ENCODE measurements at places on chromosomes 1 and 21.
A peak's percentile ranks its signal among the peaks of the same experiment; 100 is the strongest.

DNA sequence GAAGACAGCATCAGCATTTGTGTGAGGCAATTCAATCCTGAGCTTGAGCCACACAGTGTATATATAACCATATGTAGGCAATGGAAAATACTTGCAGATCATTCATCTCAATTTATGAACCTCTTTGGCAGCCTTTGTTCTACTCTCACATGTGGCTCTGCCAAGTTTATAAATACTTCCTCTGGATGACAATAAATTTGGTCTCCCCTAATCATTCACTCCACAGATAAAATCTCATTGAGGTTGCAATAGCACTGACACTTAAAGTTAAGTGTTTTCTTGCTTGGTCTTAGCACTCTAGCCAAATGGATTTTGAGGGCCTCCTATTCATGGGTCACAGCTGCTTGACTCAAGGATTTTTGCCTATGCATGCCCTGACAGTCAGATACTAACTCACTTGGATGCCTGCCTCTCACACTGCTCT lies 136.6 kb upstream of the VANGL1 start:
- no peak for DNase-seq

DNA sequence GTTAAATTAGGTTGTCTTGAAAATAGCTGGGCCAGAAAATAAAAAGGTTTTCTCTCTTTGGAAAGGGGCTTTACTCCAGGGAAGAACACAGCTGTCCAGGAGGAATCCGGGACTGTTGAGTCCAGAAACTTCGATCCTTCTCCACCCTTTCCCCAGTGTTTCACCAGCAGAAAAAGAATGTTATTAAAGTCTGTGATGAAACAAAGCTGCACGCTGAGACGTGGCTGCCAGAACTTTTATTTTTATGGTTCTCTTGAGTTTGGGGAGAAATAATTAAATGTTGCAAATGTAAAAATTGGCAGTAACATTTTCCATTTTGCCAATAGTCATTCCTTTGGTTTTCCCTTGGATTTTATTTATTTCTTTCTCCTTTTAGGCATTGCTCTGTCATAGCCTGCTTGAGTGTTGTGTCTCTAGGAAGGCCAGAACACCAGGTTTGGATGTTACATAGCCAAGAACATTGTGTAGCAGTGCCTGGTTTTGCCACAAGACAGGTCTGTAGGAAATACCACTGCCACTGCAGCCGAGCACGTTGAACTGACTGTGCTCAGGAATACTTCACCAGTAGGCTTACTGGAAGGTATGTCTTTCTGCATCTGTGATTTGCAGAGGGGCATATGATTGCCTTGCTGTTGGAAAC lies 87.4 kb downstream of the ROR1 start:
- no peak for DNase-seq

- DNase-seq, result no peak
These were observed 46.4 kb upstream of the CSF1 start for GRCh38 chr1:109864047-109864822.

GRCh38 chr1:66300280-66300971 lies 233.5 kb upstream of the SGIP1 start:
- DNase-seq, result no peak

GRCh38 chr1:153577624-153578051 lies 12.0 kb upstream of the S100A2 start:
- DNase-seq, result no peak

DNA sequence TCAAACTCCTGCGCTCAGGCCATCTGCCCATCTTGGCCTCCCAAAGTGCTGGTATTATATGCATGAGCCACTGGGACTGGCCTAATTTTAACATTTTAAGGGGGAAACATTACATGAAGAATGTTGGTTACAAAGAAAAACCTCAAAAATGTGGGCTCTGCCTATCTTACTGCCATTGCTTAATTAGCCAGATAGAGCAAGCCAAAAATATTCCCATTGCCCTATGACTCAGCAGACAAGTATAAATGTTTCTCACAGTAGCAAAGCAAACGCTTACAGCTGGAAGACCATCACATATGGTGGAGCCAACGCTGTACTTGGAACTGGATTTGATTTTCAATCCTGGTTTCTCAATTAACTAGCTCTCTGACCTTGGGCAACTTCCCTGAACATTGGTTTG lies 502.0 kb downstream of the SMYD3 start:
- no peak for DNase-seq

DNA sequence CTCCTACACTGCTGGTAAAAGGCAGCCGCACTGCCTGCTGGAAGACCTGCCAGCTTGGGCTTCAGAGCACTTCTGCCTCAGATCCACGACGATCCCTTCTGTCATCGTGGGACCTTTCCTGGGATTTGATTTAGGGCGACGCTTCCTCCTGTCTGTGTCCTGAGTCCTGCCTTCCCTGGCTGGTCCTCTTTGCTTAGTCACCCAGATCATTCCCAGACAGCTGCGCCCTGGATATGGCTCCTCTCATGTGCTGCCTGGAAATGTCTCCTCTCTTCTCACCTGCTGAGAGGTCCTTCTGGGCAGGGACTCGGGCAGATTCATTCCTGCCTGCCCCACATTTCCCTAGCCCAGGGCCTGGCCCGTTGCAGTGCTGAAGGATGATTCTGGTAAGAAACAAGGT lies 72.4 kb upstream of the POU3F1 start:
- DNase-seq, result no peak

- no peak for DNase-seq
These were observed 10.5 kb upstream of the LMO4 start for GRCh38 chr1:87318056-87318650.

GRCh38 chr21:46082713-46082962 lies 15.3 kb upstream of the COL6A2 start:
- DNase-seq, result no peak

- DNase-seq, result no peak
These were observed 21.5 kb downstream of the SPATA45 start for GRCh38 chr1:212825798-212826452.

DNA sequence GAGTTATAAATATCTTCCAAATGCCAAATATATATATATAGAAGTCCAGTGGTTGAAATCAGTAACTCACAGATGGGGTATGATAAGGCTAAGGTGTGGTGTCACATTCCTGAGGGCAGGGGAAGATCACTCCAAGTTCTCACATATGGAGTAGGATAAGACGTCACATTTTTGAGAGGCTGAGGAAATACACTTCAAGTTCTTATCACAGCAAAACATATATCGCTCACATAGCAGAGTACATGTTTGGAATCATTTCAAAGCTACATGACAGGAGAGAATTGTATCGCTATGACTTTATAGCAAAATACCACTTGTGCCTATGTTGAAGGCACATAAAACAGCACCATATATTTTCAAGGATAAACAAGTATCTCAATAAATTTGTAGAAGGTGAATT lies 55.1 kb downstream of the RBM11 start:
- no peak for DNase-seq

- no peak for DNase-seq
These were observed 3.5 kb upstream of the CLEC20A start for GRCh38 chr1:178500091-178500770.

DNA sequence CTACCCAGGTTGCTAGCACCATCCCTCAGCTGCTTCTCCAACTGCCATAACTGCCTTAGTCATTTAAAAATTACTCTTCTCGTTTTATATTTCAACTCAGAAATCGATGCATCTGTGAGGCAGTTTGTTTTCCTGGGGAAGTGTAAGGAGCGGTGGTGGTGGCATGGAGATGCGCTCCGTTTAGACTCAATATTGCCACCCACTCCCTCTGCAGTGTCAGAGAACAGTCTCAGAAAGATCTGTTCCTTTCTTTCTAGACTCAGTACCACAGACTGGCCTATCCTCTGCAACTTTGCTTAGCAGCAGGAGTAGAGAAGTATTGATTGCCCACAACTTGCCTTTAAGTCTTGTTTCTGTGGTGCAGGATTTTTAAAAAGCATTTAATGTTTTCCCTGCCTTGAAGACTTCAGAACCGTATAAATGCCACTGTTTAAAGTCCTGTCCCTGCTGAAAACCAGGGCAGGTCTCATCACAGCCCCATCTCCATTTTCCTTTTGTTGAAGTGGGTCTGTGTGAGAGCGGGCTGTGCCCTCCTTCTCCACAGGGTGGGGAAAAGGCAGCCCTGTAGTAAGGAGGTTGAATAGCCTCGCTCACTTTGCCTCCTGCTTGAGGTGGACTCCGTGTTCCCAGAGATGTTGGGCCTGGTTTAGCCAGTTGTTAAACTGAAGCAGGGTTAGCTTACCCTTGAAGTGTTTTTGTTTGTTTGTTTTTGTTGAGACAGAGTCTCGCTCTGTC lies 105.2 kb downstream of the NFIA start:
- no peak for DNase-seq

DNA sequence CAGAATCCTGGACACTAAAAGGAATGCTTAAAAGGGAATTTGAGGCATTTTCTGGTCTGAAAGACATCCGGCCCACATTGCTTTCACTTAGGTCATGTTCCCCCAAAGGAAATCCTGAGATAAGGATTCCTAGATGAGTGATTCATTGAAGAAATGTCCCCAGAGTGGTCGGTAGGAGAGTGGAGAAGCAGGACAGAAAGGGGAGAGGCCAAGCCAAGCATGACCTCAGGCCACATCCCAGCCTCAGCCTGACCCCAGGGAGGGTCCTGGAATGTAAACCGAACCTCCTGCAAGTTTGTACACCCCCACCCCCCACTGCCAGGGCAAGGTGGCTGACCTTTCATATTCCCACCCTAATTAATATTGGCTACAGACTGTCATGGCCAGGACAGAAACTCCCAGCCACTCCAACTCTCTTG lies 16.6 kb downstream of the HIVEP3 start:
- DNase-seq, result no peak

DNA sequence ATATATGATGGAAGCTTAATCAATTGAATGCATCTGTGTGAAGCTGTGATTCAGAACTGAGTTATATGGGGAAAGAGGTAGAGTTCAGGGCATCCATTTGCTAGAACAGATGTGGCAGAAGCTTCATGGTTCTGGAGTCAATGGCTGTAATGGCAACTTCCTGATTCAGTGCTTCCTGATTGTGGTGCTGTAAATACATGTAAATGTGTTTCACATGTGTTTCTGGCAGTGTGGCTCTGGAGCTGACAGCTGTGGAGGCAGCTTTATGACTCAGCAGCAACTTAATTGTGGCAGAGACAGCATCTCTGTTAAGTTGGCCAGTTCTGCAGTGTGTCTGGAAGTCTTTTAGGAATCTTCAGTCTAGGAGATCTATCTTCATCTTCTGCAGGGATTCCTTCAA lies 226.6 kb upstream of the ZRANB2 start:
- no peak for DNase-seq

- no peak for DNase-seq
These were observed 36.8 kb upstream of the MACF1 start for GRCh38 chr1:39167632-39168209.

GRCh38 chr21:27157097-27157496 lies 190.2 kb upstream of the ADAMTS5 start:
- DNase-seq, result no peak

GRCh38 chr1:157201767-157202166 lies 63.6 kb upstream of the ETV3 start:
- DNase-seq, result no peak

DNA sequence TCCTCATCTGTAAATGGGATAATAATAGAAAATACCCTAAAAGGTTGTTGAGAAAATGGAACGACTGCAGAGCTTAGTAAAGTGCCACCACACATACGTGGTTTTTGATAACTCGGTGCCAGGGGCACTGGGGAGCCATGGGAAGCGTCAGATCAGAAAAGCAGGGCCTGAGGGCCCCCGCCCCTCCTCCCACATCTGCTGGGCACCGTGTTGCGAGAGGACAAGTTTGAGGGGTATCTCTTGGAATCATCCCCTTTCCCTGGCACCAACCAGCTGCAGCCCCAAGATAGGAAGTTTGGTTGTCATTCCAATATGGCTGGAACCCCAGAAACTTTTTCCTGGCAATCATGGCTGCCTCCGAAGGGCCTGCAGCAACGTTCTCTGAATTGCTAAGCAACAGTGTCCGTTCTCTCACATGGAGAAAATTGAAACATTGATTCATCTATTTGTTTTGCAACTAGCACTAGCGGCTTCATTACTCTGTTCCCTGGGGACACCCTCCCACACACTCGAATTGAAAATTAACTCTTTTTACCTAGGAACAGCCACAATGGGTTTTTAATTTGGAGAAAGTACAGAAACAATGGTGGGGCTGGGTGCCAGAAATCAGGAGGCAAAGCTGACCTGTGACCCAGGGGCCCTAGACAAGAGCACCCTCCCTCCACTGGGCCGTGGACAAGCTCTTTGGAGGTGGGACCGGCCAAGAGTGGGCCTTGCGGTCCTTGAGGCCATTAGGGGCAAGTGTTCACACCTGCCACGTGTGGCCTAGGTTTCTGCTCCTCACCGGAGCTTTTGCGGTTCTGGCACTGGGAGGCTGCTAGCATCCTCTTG lies 190.0 kb upstream of the VAMP3 start:
- DNase-seq, result no peak

- no peak for DNase-seq
These were observed 68.5 kb downstream of the PCP4 start for GRCh38 chr21:39935716-39936115.

DNA sequence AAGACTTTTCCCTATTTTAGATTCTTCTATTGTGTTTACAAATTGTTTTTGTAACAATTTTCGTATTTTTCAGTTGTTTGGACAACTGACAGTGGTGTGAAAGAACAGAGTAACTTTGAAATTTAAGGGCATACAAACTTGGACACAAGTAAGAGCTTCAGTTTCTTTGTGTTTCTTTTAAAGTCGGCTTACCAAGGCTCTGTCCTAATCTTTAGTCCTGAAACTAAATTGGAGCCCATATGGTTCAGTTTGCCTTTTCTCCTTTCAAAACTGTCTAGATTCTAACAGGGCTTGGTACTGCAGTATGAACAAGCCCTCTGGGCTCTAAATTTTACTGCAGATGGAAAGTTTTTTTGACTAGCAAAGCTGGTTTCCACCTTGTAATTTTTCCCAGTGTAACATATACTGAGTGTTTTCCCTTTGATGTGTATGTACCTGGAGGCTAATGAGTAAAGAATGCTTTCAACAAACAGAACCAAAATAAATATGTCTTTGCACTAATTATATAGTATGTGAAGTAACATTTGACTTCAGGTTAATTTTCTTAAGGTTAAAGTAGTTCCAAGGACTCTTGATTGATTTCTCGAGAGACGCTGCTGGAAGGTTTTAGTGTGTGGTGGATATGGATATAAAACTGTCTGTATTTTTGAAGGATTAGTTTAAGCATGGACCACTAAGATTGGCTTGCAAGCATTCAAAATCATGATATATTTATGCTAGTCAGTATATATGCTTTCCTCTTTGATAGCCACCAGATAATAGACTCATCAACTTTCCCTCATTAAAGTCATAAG lies 4.1 kb downstream of the SNX27 start:
- DNase-seq, result no peak

DNA sequence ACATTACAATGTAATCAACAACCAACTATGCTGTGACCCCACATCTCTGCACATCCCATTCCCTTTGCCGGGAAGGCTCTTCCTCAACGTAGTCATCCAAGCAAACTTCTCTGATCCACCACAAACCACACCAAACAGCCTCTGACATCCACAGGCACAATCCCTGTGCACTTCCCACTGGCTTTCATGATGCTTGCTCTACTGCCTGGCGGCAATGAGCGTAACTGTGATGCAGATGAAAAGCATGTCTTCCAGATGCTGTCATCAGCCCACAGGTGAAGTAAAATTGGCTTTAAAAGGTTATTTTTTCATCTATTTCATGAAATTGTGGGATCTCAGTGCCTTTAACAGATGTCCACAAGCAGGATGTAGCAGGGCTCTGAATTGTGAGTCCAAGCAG lies 635.2 kb downstream of the SMYD3 start:
- no peak for DNase-seq

GRCh38 chr1:208280681-208281450 lies 36.7 kb upstream of the PLXNA2 start:
- no peak for DNase-seq

GRCh38 chr21:44855572-44855971 lies 17.9 kb downstream of the PTTG1IP start:
- no peak for DNase-seq

- DNase-seq, result peak; percentile 14
These were observed 107.6 kb downstream of the LHX9 start for GRCh38 chr1:198024782-198025181.
